NCI-H1048 (cell line): ENCODE measurements at places on chromosomes 6 and 20.

DNA sequence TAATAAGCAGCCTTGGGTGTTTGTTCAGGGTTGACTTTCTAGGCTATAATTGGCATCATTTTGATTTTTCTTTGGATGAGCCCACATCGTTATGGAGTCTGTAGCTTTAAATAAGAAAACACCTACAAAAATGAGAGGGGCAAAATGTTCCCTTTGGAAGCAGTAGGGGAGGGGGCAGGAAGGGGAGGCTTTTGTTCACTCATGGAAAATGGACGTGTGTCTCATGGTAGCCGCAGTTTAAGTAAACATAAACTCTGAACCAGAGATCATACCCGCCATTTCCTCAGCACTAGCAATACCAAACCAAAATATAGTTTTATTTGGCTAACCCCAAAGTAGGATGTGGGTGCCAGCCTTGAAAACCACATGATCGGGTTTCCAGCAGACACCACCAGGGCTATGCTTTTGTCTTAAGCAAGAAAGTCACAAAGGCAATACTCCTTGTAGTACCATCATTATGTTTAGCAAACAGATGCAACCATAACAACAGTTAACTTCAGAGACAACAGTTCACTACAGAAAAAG lies 572.5 kb upstream of the JAG1 start:
- no peak for DNase-seq

DNA sequence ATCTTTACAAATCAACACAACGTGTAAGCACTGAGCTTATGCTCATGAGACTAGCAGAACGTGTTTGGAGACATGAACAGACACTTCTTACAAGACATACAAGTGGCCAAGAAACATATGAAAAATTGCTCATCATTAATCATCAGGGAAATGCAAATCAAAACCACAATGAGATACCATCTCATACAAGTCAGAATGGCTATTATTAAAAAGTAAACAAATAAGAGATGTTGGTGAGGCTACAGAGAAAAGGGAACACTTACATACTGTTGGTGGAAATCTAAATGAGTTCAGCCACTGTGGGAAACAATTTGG lies 327.9 kb upstream of the SOX4 start:
- no peak for DNase-seq

GRCh38 chr6:19193624-19194023 lies 643.5 kb upstream of the ID4 start:
- DNase-seq: no peak

DNA sequence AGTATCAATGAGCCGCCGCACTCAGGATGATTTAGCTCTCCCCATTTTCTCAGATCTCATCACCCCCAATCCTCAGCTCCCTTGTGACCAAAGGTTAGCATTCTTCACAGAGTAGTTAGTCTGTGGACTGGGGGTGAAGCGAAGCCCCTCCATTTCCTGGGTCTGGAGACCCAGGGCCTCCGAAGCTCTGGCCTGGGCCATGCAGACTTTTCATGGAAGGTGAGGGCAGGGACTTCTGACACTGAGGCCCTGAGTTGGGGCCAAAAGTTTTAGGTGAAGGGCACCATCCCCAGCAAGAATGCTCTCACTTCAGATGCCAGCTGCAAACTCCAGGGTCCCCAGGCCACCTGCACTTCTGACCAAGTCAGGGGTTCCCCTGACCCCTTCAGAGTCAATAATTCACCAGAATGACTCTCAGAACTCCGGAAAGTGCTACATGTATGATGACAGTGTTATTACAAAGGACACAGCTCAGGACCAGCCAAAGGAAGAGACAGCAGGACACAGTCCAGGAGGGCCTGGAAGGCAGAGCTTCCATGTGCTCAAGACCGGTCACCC lies 65.7 kb upstream of the DUSP22 start:
- no peak for DNase-seq

DNA sequence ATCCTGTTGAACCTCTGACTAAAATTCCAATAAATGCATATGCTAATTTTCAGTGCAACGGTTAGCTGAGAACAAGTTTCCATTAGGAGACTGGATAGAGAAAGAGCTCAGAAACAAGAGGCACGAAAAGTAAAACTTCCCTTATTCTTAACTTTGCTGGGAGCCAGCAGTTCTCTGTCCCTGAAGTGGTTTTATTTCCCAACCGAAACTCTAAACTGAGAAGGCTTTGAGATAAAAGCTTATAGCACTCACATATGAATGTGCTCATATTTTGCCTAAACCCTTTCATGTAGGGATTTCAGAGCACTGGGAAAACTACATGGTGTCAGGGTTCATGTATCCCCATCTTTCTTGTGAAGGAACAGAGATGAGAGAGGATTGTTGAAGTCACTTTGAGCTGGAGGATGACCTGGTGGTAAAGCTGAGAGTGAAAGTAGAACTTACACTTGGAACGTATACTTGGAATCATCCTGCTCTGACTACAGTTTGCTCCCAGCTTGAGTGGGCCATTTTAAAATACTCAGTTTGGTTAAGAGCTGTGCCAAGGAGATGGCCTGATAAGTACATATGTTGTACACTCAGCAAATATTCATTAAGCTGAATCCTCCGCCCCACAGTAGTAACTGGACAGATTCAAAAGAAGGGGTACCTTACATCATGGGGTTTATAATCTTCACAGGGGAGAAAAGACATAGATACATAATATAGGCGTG lies 324.2 kb upstream of the CNR1 start:
- no peak for DNase-seq

GRCh38 chr20:32232326-32232886 lies 24.7 kb downstream of the POFUT1 start:
- no peak for DNase-seq

DNA sequence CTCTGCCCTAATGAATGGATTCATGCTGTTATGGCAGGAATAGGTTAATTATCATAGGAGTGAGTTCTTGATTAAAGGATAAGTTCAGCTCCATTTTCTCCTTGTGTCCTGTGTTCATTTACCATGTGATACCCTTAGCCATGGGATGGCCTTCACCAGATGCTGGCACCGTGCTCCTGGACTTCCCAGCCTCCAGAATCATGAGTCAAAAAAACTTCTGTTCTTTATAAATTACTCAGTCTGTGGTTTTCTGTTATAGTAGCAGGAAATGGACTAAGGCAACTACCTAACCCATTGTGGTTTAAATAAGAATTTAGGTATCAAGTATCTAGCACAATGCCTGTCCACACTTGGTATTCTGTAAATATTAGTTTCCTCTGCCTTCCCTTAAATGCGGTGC lies 223.5 kb downstream of the MEI4 start:
- DNase-seq: no peak

DNA sequence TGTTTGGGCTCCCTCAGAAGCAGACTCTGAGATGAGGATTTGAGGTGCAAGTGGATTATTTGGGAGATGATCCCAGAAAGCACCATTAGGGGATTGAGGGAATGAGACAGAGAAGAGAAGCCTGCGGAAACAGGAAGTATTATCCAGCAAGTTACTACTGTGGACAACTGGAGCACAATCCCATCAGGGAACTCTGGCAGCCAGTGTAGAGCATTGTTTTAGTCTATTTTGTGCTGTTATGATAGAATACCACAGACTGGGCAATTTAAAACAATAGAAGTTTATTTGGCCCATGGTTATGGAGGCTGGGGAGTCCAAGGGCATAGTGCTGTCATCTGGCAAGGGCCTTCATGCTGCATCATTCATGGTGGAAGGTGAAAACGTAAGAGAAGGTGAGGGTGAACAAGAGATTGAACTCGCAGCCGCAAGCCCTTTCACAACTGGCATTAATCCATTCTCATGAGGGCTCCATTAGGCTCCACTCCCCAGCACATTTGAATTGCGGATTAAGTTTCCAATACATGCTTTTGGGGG lies 43.5 kb upstream of the SLC9A8 start:
- DNase-seq: no peak

DNA sequence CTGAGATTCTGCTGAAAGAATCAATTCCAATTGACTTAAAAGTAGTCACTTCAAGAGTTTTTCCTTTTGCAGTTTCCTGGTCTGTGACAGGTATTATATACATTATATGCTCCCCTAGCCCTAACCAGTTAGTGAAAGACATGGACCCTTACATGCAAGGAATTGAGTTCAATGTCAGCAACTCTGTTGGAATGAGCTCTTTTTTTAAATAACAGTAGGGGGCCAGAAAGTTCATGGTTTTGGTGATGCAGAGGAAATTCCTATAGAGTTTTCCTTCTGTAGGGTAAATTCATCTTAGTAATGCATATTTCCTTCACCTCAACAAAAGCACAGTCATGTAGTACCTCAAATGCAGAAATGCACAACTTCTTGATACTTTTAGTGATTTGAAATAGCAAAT lies 172.2 kb downstream of the KIF6 start:
- DNase-seq: no peak

GRCh38 chr6:137964876-137965275 lies 97.8 kb downstream of the TNFAIP3 start:
- no peak for DNase-seq

GRCh38 chr6:140101818-140102217 lies 727.4 kb upstream of the CITED2 start:
- DNase-seq: no peak

DNA sequence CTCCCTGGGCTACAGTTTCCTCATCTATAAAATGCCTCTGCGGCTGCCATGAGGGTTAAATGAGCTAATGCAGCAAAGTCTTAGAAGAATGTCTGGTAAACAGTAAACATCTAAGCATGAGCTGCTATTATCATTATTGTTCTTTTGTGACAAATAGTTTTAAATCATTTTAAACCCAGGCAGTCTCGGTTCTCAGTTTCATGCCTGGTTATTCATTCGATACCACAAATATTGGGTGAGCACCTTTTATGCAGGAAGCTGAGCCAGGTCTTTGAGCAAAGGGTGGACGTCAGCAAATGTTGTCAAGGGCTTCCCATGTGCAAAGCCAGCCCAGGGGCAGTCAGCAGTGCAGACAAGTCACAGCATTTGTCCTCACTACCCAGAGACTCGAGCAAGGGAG lies 128.7 kb downstream of the NFATC2 start:
- DNase-seq: no peak

GRCh38 chr20:48783533-48784272 lies 44.1 kb downstream of the PREX1 start:
- no peak for DNase-seq

GRCh38 chr6:112883095-112883494 lies 536.0 kb downstream of the RFPL4B start:
- no peak for DNase-seq

- peak; percentile 1 for DNase-seq
These were observed 8.3 kb downstream of the SEMG2 start for GRCh38 chr20:45229264-45230056.

DNA sequence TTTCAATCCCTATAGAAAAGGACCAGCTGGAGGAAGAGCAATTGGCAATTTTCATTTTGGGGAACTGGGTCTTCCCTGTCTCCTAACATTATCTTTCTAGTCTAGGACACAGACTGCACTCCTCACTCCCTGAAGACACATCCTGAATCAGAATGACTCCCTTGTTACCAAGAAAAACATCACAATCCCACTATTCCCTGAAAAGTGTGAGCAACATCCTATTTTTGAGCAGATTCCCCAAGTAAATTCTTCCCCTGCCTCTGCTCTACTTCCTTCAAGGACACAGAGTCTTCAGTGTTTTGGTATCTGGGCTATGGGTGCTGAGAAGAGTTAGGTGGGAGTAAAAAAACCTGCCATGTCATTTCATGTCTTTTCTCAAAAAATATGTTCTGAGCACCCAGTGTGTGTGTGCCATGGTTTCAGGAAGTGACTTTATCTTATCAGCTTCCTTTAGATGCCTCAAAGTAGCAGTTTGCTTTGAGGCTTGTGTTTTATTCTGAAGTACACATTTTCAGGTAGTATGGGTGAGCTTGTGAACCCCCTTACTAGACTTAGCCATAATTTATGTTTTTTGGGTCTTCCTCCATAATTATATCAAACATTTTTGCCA lies 12.4 kb downstream of the LAMA4 start:
- DNase-seq: no peak
